ENCODE measurements at places on chromosomes 5 and 9. TPM values are rescaled to one million over a fixed set of nuclear protein-coding genes. Genes with fewer than 3 reads are reported as not detected.

- H3K27ac ChIP-seq = no peak overlapping the region
- H3K4me1 ChIP-seq = peaks cover 63% of the 10 kb centered on the region
- peak; percentile 52 for DNase-seq
- H3K4me3 ChIP-seq = peak overlapping the region; percentile 80
- no peaks in the 10 kb centered on the region for H3K27me3 ChIP-seq
Measured at GRCh38 chr9:133955821-133956411, 36.2 kb downstream of the VAV2 start.

PRR16 gene
- total RNA-seq = not detected

GRCh38 chr9:127837346-127837745 lies 17.1 kb downstream of the ENG start:
- H3K4me1 ChIP-seq = peaks cover 16% of the 10 kb centered on the region
- H3K27me3 ChIP-seq = no peaks in the 10 kb centered on the region
- no peak overlapping the region for H3K27ac ChIP-seq
- H3K36me3 ChIP-seq = no peaks in the 10 kb centered on the region
- no peak for DNase-seq

DNA sequence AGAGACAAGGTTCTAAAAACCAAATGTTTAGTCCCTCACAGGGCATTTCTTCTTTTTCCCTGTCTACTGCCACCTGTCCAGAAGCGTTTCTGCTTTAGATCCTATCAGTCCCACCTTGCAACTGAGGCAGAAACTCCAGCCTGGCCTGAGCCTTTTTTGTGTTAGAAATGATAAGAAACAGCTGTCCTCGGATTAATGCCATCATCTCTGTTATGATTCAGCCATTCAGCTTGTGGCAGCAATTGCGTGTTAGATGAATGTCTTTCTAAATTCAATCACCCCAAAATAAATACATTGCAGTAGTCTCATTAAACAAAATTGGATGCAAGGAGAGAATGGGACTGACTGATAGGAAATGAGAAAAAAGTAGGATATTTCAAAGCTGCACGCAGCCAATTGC lies 28.3 kb upstream of the FRMPD1 start:
- H3K4me1 ChIP-seq = peaks cover 5% of the 10 kb centered on the region
- no peaks in the 10 kb centered on the region for H3K36me3 ChIP-seq
- no peak overlapping the region for H3K4me3 ChIP-seq
- no peak for DNase-seq
- no peak overlapping the region for H3K27ac ChIP-seq

OLFM1 gene
- 23.3 TPM for total RNA-seq

DNA sequence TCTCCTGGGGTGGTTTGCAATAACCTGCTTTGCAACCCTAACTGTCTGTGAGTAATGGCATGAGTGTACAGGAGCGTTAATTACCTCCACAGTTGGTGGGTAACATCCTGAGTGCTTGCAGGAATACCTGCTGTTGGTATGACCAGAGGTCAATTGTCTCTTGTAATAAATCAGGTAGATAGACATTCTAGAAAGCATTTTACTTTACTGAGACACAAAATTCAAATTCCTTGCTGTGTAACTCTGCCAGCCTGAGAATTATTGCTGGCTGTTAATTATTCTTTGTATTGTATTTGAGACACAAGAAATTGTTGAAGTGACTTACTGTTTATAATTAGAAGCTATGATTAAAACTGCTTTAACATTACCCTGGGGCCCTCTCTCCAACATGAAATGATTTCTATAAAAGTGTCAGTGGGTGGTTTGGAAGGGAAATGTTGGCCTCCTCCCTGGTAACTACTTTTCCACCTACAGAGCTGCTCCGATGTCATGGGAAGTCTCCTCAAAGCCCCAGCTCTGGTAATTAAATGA lies 150.8 kb upstream of the ADCY2 start:
- H3K4me1 ChIP-seq = peaks cover 22% of the 10 kb centered on the region
- H3K27ac ChIP-seq = no peak overlapping the region
- H3K36me3 ChIP-seq = no peaks in the 10 kb centered on the region
- no peak for DNase-seq

CCDC187 gene
- total RNA-seq = 0.07 TPM

DNA sequence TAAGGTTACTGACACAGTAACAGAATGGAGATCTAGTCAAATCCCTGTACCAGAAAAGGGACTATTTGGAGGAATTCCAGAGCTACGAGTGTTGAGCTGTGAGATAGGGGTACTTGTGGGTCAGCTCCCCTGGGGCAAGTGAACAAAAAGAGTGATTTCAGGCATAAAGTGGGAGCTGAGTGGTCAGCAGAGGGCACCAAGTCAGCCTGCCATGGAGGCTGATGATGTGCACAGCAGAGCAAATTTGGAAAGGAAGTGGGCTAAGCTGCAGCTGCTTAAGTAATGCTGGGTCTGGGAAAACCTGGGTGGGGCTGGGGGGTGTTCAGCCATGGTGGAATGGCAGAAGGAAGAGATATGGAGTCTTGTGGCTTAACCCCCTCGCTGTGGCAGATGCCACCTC lies 327.9 kb downstream of the NTRK2 start:
- no peak overlapping the region for H3K27ac ChIP-seq
- peaks cover 9% of the 10 kb centered on the region for H3K36me3 ChIP-seq
- DNase-seq = no peak
- peaks cover 10% of the 10 kb centered on the region for H3K4me1 ChIP-seq

DEPDC1B gene
- 60.4 TPM for total RNA-seq

GRCh38 chr9:89805571-89806292 lies 200.9 kb downstream of the GADD45G start:
- H3K36me3 ChIP-seq = no peaks in the 10 kb centered on the region
- H3K27me3 ChIP-seq = peaks cover 7% of the 10 kb centered on the region
- H3K4me1 ChIP-seq = peaks cover 7% of the 10 kb centered on the region
- H3K4me3 ChIP-seq = no peak overlapping the region

NR6A1 gene
- 63.7 TPM for total RNA-seq

JAKMIP2 gene
- total RNA-seq = 36.8 TPM

GRCh38 chr5:36442796-36443195 lies 141.1 kb upstream of the RANBP3L start:
- H3K4me1 ChIP-seq = peaks cover 48% of the 10 kb centered on the region
- H3K27ac ChIP-seq = peak overlapping the region; percentile 37
- DNase-seq = no peak
- H3K27me3 ChIP-seq = no peaks in the 10 kb centered on the region
- H3K4me3 ChIP-seq = no peak overlapping the region

- peaks cover 48% of the 10 kb centered on the region for H3K4me1 ChIP-seq
- H3K27me3 ChIP-seq = no peaks in the 10 kb centered on the region
- DNase-seq = no peak
- no peak overlapping the region for H3K27ac ChIP-seq
- peaks cover 3% of the 10 kb centered on the region for H3K36me3 ChIP-seq
- H3K4me3 ChIP-seq = no peak overlapping the region
Measured at GRCh38 chr9:131963072-131964030, 116.3 kb downstream of the MED27 start.

GRCh38 chr9:27428551-27428950 lies 95.5 kb upstream of the IFNK start:
- H3K36me3 ChIP-seq = no peaks in the 10 kb centered on the region
- no peak overlapping the region for H3K4me3 ChIP-seq
- no peaks in the 10 kb centered on the region for H3K27me3 ChIP-seq
- H3K4me1 ChIP-seq = peaks cover 52% of the 10 kb centered on the region
- H3K27ac ChIP-seq = no peak overlapping the region

ROPN1L gene
- total RNA-seq = 0.68 TPM
